ENCODE measurements at places on chromosomes 12 and 14.

- no peak for DNase-seq
These were observed 204.3 kb upstream of the FRMD6 start for GRCh38 chr14:51447411-51447810.

DNA sequence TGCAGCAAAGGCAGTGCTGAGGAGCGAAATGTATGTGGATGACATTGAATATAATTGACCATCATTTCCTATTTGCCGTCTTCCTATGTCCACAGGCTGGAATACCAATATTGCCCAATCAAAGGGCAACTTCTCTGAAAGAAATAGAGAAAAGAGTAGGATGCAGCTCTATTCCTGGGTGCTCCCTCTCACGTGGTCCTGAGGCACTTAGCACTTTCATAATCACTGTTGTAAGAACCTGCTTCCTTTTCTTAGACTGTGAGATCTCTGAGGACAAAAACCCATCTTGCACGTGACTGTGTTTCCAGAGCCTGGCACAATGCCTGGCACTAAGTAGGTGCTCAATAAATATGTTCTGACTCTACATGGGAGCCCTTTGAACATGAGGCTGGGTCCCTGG lies 122.7 kb upstream of the CPM start:
- DNase-seq, result no peak

GRCh38 chr12:93626160-93626559 lies 51.0 kb upstream of the CRADD start:
- no peak for DNase-seq

DNA sequence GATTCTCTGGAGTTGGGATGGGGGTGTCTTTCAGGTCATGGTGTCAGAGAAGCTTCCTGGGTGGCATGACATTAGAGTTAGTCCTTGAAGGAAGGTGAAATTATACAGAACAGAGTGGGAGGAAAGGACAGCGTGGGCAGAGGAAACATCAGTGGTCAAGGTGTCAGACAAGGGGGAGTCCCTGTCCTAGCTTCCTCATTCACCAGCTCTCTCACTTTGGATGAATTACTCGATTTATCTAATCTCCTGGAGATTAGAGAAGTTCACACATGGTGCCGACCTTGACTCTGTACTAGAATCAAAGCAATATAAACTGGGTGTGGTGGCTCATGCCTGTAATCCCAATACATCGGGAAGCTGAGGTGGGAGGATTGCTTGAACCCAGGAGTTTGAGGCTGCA lies 492.9 kb downstream of the VRK1 start:
- peak; percentile 18 for DNase-seq

GRCh38 chr14:103597623-103598377 lies 31.2 kb upstream of the KLC1 start:
- DNase-seq, result no peak

GRCh38 chr14:103386713-103387329 lies 1.6 kb downstream of the MARK3 start:
- DNase-seq, result no peak

GRCh38 chr12:105190530-105190929 lies 45.4 kb downstream of the APPL2 start:
- DNase-seq, result no peak

DNA sequence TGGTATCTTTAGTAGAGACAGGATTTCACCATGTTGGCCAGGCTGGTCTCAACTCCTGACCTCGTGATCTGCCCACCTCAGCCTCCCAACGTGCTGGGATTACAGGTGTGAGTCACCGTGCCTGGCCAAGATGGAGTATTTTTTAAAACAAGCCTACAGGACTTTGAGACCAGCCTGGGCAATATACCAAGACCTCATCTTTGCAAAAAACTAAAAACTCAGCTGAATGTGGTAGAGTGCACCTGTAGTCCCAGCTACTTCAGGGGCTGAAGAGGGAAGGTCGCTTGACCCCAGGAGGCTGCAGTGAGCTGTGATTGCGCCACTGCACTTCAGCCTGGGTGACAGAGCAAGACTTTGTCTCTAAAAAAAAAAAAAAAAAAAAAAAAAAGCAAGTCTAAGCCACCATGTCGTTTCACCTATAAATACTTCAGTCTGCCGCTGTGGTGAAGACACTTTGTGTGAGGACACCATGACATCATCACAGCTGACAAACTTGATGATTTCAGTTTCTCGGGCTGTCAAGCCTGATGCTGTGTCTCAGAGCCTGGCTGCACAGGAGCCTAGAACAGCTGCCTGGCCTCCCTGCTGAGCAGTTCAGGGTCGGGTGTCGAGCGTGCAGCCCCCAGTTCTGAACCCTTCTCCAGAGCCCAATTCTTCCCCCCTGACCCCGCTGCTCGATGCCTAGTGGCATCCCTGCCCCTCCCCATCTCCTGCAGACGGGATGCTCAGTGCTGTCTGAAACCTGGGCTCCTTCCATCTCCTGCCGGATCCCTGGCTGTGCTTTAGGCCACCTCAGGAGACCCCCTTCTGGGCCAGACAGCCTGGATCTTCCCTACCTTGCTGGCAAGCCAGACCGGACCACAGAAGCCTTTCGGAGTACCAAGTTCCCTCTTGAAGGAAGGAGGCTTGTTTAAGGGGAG lies 119.2 kb upstream of the EVL start:
- peak; percentile 9 for DNase-seq

- no peak for DNase-seq
These were observed 480.2 kb upstream of the PRICKLE1 start for GRCh38 chr12:43069768-43070221.

DNA sequence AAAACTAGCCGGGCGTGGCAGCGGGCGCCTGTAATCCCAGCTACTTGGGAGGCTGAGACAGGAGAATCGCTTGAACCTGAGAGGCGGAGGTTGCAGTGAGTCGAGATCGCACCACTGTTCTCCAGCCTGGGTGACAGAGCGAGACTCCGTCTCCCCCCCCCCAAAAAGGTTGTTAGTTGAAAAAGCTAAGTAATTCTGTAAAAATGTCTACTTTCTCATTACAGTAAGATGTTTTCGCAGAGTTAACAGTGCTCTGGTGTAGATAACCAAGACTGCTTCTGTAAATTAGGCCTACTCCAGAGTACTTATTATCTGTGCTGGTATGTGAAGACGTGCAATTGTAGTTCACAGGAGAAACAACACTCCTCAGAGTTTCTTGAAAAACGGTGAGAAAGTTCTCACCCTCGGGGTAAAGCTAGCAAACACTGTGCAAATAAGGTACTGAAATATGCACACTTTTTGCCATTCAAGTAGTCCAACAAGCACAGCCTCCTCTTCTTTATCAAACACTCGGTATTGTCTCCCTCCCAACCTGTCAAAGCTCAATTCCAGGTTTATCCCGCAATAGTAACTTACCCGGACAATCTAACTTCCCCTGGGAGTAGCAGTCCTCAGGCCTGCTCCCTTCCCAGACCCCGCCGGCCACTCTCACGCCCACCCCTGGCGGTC lies 974 bp downstream of the BTBD7 start:
- no peak for DNase-seq

DNA sequence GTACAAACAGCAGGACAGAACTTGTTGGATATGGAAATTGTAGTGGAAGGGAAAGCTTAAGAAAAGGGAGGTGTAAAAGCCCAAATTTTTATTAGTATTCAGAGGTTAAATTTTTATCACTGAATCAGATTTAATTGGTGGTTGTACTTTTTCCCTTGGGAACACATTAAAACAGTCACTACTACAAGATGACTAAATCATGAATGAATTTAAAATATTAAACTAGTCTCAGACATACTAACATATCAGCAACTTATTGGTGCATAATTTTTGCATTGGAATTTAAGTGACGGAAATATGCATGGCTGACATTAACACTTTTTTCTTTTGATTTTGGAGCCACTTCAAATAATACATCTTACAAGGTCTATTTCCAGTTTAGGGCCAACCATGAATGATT lies 27.6 kb downstream of the SAMD4A start:
- DNase-seq, result no peak

GRCh38 chr12:101945369-101946232 lies 68.2 kb downstream of the DRAM1 start:
- DNase-seq, result no peak

- peak; percentile 21 for DNase-seq
These were observed 93.0 kb downstream of the DPF3 start for GRCh38 chr14:72800848-72801370.

GRCh38 chr14:22715186-22715812 lies 51.2 kb upstream of the OXA1L start:
- DNase-seq, result no peak

DNA sequence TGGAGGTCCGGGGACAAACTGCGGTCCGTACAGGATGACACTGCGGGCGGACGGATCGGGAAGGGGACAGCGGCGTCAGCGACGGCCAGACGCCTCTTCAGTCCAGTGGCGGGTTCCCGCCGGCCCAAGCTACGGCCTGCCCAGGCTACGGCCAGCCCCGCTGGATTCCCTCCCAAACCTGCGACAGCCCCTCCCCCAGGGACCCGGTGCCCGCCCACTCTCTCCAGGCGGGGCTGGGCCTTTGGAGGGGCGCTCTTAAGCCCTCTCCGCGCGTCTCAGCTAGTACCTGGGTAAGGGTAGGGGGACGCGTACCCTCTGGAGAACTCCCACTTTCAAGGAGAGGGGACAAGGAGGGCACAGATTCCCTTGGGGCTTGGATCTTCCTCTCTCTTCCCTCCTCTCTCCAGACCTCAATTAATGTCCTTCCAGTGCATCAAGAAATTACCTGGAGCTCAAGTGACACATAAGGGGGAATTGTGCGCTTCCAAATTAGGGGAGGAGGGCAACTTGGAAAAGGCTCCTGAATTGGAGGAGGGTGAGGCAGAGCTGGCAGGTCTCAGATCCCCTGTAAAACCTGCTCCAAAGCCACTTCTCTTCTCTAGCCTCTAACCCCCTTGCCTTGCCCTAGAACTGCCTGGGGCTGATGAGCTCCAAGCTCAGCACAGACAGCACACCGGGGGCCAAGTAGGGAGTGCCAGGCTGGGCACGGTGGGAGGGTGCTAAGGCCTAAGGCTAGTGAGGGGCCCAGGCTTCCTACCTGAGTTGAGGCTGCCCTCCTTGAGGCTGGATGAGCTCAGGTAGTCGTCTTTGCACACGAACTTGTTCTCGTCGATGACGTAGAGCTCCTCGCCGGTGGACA lies 3.1 kb downstream of the LHX5 start:
- no peak for DNase-seq

DNA sequence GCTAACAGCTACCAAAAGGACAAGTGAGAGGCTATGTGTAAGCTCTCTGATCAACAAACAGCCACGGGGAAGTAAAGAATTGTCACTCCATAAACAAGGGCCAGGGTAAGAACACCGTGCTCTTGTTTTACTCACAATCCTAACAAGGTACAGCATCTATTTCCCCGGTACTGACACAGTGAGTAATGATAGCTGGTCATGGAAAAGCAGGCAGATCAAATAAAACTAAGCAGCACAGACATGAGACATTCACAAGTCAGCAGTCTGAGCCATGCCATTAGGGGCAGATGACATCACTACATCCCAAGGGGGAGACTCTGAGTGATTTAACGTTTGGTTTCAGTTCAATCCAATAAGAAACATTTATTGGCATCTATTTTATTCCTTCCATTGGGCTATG lies 54.4 kb downstream of the ARL6IP4 start:
- DNase-seq, result no peak

GRCh38 chr14:51969852-51970540 lies 19.4 kb upstream of the RTRAF start:
- no peak for DNase-seq

- DNase-seq, result peak; percentile 84
These were observed 48.1 kb upstream of the BCL11B start for GRCh38 chr14:99320105-99320572.

DNA sequence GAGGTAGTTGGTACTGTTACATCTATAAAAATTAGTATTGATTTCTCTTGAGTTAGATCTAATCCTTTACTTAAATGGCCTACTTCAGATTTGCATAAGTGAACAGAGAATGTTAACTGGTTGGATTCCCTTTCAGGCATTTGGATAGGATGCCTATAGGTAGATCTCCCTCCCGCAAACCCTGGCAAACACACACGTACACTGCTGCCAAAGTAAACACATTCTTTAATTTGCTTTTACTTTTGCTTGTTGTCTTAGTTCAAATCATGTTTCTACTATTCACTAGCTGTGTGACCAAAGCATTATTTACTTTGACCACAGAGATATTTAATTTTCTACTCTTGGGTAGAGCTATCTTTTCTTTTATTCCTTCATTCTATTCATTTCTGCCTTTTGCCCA lies 936.1 kb upstream of the FBXO33 start:
- DNase-seq, result no peak

DNA sequence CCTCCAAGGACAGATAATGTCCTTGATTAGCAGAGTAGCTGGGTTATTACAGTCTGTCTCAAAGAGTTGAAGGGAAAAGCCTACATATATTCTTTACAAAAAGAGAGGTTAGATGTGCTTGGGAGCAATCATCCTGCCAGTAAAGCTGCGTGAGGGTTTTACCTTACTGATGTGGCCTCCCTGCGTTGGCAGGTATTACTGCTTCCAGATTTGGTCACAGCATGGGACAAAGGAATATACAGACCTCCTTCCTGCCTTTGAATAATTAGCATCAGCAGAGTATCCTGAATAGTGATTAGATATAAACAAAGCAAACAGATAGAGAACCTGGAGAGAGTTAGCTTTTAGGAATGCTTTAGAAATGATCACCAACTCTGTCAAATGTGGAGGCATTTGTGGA lies 69.6 kb downstream of the TMTC2 start:
- no peak for DNase-seq

DNA sequence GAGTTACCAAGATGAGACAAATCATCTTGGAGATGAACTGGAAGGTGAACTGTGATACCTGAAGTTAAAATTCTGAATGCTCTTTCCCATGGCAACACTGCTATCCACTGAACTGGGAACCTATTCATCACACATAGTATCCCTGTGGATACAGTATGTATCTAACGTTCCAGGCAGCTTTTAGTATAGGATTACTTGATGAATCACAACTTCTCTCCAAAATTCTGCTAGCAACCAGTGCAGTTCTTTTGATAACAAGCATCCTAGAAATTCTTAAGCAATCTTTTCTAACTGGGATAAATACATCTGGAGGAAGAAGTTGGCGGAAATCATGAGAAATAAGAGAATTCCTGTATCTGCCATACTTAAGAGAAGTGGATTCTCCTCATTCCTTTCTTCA lies 66.4 kb downstream of the PAWR start:
- DNase-seq, result no peak

- DNase-seq, result no peak
These were observed 99.6 kb downstream of the SSPN start for GRCh38 chr12:26295001-26295400.

DNA sequence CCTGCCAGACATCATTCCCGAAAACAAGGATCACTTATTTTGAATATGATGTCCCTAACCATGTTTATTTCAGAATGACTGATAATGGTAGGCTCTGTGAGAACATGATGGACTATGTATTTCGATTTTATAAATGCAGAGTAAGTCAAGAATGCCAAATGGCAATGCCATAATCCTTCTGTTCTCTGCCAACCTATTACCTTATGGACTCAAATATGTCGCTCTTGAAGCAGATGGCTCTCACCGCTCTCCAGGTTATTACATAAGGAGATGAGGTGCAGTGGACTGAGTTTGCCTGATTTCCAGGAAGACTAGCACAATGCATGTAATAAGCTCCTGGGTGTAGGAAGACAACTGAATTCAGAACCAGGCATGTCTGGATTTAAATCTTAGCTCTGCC lies 227.2 kb downstream of the BTG1 start:
- DNase-seq, result no peak

Measured in immature natural killer cell (primary cell).